ENCODE measurements at places on chromosomes 1 and 21.

DNA sequence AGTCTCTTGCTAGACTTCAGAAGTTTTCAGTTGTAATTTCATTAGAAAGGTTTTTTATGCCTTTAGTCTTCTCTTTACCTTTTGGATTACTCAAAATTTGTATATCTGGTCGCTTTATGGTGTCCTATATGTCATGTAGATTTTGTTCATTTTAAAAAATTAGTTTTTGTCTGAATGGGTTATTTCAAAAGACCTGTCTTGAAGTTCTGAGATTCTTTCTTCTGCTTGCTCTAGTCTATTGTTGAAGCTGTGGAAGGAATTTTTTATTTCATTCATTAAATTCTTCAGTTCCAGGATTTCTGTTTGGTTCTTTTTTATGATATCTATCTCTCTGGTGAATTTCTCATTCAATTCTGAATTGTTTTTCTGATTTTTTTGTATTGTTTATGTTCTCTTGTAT lies 46.5 kb upstream of the GCLM start:
- DNase-seq: no peak

- DNase-seq: no peak
Measured at GRCh38 chr1:31460027-31460426, 47.0 kb downstream of the SERINC2 start.

DNA sequence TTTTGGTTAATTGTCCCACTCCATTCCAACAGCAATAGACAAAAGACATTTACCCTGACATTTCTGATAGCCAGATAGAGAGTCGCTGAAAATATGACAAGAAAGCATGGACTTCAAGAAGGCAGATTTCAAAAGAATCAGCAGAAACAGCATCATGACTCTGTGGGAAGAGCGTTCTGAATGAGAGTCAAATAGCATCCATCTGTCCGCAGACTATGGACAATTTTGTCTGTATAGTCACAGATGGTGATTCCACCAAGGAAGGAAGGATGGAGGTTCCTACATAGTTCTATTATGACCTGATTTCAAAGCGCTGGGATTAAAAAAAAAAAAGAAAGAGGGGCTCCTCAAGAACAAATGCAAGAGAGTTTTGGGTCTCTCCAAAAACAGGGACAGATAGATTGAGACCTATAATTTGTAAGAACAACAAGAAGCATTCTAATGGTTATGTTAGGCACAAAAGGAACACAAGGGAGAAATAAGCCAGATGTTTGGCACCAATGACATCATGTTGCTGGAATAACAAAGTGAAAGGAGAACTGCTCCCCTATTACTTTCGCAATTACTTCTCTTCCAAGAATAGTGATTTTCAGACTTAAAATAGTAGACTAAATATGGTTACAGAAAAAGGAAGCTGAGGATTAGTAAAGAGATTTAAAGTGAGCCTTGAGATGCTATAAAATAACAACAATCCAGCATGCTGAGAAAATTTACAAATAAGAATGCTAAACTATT lies 28.5 kb downstream of the NIBAN1 start:
- DNase-seq: no peak

DNA sequence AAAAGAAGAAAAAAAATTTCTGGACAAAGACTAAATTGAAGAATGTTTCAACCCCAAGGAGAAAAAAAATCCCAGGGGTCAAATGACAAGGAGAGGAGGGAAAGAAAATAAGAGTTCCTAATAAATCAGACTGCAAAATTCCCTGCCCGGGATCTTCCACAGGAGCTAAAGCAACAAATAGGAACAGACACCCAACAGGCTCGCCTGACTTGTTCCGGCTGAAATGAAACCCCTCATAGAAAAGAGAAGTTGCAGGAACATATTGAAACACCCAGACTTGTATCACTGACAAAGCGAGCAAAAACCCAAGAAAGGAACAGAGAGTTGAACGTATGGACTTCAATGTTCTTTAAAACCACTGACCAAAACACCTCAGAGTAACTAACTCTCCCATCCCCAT lies 123.0 kb downstream of the TIAM1 start:
- no peak for DNase-seq

GRCh38 chr1:76680651-76681050 lies 186.6 kb upstream of the ST6GALNAC5 start:
- no peak for DNase-seq

- DNase-seq: peak; percentile 58
Measured at GRCh38 chr1:51189421-51190073, 46.5 kb upstream of the RNF11 start.

- peak; percentile 38 for DNase-seq
Measured at GRCh38 chr1:231161667-231162296, at the start of gene TRIM67. TSS of gene TRIM67 (plus strand) at chr1:231162058. CDS start at chr1:231162970, 912 bp downstream.

DNA sequence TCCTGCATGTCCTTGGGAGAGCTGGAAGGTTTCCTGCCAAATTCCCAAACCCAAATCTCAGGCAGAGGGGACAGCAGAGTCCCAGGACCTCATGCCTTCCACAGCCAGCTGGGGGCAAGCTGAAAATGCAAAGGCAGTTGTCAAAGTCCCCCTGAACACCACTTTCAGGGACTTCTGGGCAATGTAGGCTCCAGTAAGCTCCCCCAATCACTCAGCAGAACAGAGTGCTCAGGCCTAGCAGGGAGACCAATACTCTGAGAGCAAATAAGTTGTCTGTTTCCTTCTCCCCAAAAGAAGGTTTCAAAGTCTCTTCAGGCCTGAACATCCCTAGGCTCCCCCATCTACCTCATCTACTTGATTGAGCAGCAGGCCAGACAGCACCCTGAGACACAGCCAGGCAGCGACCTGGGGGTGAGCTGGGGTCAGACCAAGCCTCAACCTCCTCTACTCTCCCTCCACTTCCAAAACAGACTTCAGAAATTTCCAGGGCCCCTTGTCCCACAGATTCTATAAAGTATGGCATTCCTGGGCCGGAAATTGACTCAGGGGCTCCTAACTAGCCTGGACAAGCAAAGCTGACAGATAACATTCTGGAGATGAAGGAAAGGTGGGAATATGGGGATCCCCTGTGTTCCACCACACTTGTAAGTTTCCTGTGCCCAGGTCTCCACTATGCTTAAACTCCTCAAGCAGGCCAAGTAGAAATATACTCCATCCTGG lies 1.9 kb downstream of the SLC9A1 start:
- no peak for DNase-seq

DNA sequence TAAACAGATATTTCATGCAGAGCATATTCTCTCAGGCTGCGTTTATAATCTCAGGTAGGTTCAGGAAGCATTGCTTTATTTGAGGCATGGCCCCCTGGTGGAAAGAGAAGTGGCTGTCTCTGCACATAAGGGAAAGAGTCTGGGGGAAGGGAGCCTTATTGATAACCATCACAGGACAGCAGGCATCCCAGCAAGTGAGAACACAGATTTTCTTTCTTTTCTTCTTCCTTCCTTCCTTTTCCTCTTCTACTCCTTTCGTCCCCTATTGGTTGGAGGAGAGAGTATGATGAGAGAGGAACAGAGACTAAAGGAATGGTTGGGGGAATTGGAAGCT lies 21.9 kb downstream of the TSNAX start:
- peak; percentile 13 for DNase-seq

DNA sequence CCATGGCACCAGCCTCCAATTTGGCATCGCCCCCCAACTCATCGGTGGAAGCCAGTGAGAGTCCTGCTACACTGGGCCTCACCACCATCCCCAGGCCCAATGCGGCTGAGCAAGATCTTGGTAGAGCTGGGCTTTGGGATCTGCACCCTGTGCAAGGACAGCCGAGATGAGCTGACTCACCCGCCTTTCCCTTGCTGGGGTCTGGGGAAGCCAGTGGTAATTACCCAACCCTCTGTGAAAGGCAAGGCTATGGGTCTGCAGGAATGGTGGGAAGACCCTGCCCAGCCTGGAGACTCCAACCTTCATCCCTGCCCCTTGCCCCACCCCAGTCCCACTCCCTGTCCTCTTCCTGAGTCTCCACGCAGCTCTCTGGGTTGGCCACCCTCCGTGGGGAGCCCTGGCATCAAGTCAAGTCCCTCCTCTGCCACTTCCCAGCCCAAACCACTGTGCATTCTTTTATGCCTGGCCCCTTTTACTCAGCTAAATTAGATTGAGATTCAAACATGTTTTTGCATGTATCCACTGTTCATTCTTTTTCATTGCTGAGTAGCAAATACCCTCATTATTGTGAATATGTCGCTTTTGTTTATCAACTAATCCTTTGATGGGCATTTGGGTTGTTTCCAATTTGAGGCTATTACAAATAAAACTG lies 8.8 kb downstream of the SMCP start:
- peak; percentile 73 for DNase-seq

DNA sequence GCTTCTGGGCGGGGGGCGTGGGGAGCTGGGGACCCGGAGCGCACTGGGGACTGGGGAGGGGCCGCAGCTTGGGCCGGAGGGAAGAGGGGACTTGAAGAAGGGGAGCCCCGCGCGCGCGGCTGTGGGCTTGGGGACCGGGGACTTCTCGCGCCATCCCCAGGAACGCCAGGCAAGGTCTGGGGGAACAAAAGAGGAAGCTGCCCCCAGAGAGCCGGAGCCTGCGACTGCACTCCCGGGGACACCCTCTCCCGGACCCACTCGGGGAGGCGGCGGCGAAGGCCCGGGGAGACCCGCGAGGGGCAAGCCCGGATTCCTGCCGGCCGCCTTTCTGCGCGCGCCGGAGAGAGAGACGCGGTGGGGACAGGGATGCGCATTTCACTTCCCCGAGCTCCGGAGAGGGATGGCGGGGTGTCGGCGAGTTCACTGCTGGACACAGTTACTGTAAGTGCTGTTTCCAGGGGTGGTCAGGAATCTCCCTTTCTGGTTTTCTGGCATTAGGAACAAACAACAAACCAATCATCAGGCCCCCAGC lies 732 bp downstream of the ABCG1 start:
- DNase-seq: no peak

DNA sequence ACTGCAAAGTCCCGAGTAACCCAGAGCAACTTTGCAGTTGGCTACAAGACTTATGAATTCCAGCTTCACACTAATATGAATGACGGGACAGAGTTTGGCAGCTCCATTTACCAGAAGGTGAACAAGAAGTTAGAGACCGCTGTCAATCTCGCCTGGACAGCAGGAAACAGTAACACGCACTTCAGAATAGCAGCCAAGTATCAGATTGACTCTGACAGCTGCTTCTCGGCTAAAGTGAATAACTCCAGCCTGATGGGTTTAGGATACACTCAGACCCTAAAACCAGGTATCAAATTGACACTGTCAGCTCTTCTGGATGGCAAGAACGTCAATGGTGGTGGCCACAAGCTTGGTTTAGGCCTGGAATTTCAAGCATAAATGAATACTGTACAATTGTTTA lies 66.8 kb downstream of the ACBD6 start:
- DNase-seq: no peak

DNA sequence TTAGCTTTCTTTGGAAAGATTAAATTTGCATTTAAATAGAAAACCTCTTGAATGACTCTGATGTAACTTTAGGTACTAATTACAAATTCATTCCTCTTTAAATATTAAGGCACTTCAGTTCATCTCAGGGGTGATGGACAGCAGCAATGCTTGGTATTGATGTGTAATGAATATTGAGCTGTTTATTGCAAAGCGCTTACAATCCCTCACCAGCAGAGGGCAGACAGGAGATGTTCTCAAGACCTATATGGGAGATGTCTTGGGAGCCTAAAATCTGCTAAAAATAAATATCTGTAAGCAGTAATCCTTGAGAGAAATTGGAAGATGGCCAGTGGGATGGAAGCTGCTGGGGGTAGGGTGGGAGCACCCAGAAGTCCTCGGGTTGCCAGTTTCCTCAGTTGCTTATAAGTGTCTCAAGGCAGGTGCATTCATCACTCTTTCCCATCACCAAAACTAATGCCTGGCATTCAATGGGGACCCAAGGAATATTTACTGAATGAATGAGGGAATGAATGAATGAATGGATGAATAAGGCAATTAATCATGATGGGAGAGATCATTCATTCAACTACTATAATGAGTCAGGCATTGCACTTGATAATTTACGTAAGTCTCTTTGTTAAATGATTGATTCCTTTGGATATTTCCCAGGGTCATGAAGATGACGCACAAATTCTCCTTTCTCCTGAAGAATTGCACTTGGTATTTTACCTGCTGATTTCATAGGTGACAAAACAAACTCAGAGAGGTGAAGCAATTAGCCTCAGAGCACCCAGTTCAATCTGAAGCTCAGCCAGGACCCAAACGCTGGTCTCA lies 2.3 kb downstream of the KLHDC8A start:
- peak; percentile 83 for DNase-seq

DNA sequence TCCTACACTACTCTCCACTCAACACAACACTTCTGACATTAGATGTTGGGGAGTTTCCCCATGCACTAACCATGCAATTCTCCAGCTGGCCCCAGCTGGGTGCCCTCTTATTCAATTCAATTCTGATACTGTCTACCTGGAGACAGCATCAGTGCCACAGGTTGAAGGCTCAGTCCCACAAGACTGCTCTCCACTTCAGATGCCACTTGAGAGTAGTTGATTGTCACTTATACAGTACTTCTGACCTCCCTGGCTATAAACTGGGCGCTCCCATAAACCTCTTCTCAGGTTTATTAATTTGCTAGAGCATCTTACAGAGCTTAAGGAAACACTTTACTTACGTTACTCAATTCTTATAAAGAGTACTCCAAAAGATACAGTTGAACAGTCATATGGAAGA lies 442.3 kb downstream of the LRRIQ3 start:
- DNase-seq: no peak

- no peak for DNase-seq
Measured at GRCh38 chr1:205287767-205288559, 33.6 kb downstream of the NUAK2 start.

- DNase-seq: peak; percentile 77
Measured at GRCh38 chr21:42269386-42269785, 45.8 kb downstream of the TFF3 start.

DNA sequence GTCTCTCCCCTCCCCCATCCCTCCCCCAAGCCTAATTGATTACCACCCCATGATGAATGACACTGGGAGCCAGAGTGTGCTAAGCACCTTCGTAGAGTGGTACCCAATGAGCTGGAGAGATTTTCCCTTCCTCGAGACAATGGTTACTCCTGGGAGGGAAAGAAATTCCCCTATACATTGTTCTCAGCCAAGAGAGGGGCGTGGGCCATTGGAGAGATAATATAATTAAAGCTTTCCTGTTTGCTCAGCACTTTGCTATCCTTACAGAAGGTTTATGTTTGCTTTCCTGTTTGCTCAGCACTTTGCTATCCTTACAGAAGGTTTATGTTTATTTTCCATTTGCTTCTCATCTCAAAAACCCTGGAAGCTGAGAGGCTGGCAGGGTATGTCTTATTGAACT lies 126.1 kb upstream of the KLHDC7A start:
- DNase-seq: no peak

- DNase-seq: no peak
Measured at GRCh38 chr1:218537122-218537913, 192.2 kb downstream of the TGFB2 start.

GRCh38 chr1:222420633-222421032 lies 127.3 kb downstream of the HHIPL2 start:
- no peak for DNase-seq

DNA sequence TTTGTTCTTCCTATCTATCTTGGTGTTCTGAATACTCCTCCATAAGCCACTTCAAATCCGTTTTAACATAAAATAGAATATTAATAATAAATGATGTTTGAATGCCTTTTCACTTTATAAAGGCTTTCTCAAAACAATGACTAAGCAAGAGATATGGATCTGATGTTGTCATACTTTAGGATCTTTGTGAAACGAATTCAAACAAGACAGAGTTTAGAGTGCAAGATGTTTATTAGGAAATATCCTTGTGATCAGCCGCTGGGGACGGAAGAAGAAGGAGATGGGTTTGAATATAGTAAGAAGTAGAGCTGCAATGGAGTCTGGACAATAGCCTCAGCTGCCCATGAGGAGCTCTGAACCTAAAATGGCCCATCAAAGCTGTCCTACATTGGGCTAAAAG lies 351.8 kb downstream of the NEGR1 start:
- DNase-seq: no peak

GRCh38 chr1:37764414-37764825 lies 500 bp downstream of the EPHA10 start:
- DNase-seq: no peak

GRCh38 chr1:16980473-16981268 lies at the start of gene MFAP2:
TSS of gene MFAP2 (minus strand) at chr1:16980620. CDS start at chr1:16978273, 2,347 bp downstream.
- DNase-seq: no peak

All from NCI-H1436 (cell line).